SK-N-DZ (cell line): ENCODE measurements at places on chromosomes 7 and 10.

GRCh38 chr10:107971411-107971810 is 806.9 kb upstream of the SORCS1 start:
- DNase-seq = no peak

GRCh38 chr7:135714534-135715009 is 13.4 kb downstream of the SLC13A4 start:
- no peak for DNase-seq

- DNase-seq = no peak
Measured at GRCh38 chr7:73555411-73555982, 2.0 kb downstream of the BCL7B start.

GRCh38 chr10:10292501-10292900 is 725.2 kb upstream of the CELF2 start:
- no peak for DNase-seq

- no peak for DNase-seq
Measured at GRCh38 chr10:80487791-80488538, 33.9 kb downstream of the TSPAN14 start.

DNA sequence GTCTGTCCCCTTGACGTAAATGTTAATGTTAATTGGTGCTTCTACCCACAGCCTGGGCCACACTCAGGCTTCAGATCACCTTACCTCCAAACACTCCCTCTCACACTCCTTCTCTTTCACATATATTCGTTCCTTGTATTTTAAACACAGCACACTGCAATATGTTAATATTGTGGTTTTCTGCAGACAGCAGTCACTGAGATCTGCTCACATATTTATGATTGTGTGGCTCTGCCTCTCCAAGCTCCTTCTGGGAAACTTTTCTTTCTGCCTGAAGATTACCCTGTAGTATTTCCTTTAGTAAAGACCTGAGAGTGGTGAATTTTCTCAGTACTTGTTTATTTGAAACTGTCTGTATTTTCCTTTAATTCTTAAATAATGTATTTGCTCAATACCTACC is 104.7 kb downstream of the VWC2 start:
- DNase-seq = no peak

DNA sequence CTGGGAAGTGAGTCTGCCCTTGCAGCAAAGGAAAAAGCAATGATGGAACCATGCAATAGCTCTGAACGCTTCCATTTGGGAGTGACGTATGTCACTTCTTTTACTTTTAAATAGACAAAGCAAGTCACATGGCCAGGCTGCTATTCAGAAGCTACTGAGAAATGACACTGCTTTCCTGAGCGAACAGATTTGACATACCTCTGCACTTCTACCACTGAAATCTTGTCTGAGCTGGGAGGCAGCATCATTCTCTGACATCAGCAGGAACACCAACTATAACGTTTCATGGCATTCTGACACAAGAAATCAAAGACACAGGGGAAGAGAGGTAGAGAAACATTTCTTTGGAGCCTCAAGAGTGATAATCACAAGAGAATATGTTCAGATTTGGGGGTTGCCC is 271.1 kb downstream of the SNX13 start:
- DNase-seq = no peak
